ENCODE measurements at places on chromosomes 6 and 20.

- no peak for DNase-seq
These were observed 135.5 kb downstream of the LY86 start for GRCh38 chr6:6723921-6724538.

DNA sequence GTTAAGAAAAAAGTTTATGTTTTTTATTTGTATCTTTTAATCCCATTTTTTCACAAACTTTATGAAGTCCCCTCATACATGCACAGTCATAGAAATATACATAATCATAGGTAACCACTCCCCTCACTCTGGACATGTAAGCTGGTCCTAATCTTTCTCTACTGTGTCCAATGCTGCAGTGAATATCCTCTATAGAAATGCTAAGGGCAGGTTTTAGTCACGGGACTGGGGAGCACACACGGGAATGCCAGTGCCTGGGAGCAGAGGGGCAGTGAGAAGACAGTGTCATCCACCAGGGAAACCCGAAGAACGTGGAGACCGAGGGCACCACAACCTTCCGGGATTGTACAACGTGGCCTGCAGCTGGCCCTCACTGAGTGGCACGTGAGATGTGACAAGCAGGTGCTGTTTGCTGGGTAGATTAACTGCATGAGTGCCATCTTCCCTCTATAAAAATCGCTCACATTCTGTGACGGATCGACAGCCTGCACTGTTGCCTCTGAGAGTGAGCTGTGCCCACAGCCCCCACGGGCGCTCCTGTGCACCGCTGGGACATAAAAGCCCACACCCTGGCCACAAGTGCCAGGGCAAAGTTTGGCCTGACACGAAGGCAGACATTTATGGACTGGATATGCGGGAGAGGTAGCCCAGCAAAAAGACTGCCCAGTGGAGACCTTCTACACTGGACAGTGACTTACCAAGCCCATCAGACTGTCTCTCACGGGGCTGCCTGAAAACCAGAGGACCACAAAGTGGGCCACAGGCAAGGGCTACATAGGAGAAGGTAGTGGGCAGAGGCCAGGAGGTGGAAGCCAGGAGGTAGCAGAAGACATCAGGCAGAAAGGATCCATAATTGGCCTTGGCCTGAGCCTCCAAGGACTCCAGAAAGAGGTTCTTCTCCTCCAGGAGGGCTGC is 63.2 kb downstream of the FGD2 start:
- no peak for DNase-seq

GRCh38 chr6:37218061-37218460 is 39.5 kb upstream of the TBC1D22B start:
- no peak for DNase-seq

- DNase-seq, result no peak
These were observed 4.5 kb downstream of the CCDC170 start for GRCh38 chr6:151498327-151498726.

GRCh38 chr6:1068068-1068467 is 243.8 kb upstream of the FOXQ1 start:
- no peak for DNase-seq

DNA sequence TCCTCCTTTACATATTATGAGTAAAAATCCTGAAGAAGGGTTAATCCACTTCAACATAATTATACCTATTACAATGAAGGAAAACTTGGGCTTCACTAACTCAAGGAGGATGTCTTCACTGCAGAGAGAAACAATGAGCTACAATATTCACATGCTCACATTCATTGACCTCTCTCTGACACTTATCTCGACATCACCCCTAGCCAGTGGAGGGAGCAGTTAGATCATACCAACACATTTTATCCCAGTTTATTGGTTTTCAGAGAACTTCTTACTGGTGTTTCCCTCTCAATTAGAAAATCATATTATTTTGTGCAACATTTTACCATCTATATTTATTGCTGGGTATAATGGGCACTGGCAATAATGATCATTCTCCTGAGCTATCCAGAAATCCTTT is 646.5 kb downstream of the TENT5A start:
- DNase-seq, result no peak

DNA sequence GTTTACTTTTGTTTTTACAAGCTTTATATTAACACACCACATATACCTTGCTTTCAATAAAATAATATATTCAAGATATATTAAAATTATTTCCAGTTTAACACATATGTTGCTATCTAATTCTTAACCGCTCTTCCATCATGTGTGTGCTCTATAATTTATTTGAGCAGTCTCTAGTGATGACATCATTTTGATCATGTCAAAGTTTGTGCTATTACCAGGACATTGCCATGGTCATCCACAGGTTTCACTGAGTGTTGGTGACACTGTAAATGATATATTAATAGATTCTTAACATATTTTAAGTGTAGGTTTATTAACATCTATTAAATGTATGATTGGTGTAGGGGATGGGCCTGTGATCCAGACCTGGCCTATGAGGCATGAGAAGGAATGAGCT is 17.1 kb upstream of the CST4 start:
- DNase-seq, result no peak

DNA sequence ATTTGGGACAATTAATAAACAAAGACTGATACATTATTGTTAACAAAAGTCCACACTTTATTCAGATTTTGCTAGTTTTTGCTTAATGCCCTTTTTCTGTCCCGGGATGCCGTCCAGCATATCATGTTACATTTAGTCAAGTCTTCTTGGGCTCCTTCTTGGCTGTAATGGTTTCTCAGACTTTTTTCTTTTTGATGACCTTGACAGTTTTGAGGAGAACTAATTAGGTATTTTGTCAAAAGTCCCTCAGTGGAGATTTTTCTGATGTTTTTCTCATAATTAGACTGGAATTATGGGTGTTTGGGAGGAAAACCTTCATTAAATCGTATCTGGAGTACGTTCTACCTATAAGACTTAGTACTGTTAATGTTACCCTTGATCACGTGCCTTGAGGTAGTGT is 177.2 kb downstream of the MCHR2 start:
- DNase-seq, result no peak

DNA sequence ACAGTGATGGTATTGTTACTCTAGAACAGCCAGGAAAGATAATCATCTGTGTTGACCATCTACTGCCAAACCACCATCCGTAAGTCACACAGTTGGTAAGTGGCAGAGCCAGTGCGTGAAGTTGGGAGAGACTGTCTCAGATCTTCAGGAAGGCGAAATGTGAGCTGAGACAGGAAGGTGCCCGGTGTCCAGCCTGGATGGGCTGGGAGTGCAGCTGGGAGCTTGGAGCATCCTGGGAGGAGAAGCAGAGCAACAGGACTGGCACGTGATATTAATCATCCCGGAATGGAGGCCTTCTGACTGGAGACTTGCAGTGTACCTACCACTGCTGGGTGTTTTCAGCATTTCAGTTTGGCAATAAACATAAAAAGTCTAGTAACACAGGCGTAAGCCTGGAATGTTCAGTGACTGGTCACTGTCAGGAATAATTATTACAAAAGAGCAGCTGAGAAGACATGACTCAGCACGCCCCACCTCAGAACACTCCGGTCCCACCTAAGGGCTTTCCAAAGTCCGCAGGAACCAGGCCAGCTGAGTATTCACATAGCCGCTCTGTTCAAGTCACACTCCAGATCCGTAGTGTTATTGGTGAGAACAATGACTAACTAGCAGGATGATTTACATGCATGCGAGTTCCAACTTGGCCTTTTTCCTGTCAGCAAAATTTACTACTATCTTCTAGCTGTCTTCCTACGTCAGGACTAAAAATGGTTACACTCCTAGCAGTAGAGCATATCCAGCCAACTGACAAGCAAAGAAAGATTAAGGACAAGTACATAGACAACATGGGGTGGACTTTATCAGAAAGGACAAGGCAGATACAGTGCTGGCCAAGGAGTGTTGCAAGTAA is 45.1 kb upstream of the PNRC1 start:
- no peak for DNase-seq

- no peak for DNase-seq
These were observed 5.4 kb upstream of the ZBTB12 start for GRCh38 chr6:31907158-31907813.

GRCh38 chr6:114471450-114471849 is 128.6 kb upstream of the HS3ST5 start:
- DNase-seq, result no peak

GRCh38 chr20:34047917-34048316 is 54.2 kb downstream of the RALY start:
- DNase-seq, result peak; percentile 22

GRCh38 chr6:143513410-143513809 is 1.9 kb upstream of the FUCA2 start:
- peak; percentile 75 for DNase-seq

DNA sequence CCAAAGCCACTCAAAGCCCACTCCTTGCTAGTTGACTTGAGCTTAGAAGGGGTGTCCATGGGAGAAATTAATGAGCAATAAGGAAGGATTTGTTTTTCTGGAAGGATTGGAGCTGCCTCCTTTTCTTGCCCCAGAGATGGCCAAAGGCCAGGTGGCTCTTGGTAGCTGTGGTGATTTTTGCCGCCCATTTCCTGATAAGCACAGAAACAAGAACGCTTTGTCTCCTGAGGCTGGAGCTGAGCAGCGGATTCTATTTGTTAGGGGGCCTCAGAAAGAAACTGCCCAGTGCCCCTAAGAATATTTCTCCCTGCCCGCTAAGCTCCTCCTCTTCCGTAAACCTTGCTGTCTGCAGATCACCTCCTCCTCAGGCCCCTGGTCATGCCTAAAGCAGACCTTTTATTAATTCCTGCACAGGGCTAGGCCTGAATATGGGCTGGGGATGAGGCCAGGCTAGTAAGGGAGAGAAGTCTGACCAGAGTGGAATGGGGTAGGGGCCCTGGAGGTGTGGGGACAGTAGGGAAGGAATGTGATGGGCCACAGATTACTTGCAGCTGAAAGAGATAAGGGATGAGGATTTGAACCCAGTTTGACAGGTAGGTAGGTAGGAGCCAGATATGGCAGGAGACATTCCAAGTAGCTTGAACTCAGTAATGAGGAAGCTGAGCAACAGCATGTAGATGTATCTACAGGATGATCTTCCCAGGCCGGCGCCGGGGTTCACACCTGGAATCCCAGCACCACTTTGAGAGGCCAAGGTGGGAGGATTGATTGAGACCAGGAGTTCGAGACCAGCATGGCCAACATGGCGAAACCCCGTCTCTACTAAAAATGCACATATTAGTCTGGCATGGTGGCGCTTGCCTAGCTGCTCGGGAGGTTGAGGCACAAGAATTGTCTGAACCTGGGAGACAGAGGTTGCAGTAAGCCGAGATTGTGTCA is 71.2 kb upstream of the NAA20 start:
- DNase-seq, result no peak

Measured in NCI-H1092 treated with DMSO at 0.1 percent for 48 hours (cell line).